ENCODE measurements at places on chromosomes 1 and 21.

- no peak for DNase-seq
These were observed 27.7 kb downstream of the DSTYK start for GRCh38 chr1:205183676-205184335.

GRCh38 chr21:28561772-28562171, 430.9 kb downstream of the LTN1 start:
- no peak for DNase-seq

DNA sequence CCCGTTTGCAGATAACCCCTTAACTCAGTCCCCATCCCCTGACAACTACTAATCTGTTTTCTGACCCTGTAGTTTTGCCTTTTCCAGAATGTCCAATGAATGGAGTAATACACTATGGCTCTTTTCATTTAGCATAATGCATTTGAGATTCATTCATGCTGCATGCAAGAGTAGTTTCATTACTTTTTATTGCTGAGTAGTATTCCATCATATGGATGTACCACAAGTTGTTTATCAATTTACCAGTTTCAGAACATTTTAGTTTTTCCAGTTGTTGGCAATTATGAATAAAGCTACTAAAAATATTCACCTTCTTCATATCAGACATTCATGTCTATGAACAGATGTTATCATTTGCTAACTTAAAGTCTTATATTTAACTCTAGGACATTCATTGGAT, 45.3 kb downstream of the STXBP3 start:
- DNase-seq: no peak

DNA sequence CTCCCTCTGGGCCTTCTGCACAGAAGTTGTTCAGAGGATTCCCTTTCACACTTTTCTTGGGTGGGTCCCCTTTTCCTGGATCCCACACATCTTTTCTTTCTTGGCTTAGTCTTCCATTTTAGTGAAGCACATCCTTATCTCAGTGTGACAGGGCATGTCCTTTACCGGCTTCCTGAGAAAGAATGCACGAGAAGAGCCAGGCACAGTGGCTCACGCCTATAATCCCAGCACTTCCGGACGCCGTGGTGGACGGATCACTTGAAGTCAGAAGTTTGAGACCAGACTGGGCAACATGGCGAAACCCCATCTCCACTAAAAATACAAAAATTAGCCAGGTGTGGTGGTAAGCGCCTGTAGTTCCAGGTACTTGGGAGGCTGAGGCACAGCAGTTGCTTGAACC, 22.1 kb upstream of the PSMB2 start:
- no peak for DNase-seq

GRCh38 chr21:37622755-37623154, 256.2 kb downstream of the DYRK1A start:
- DNase-seq: no peak

DNA sequence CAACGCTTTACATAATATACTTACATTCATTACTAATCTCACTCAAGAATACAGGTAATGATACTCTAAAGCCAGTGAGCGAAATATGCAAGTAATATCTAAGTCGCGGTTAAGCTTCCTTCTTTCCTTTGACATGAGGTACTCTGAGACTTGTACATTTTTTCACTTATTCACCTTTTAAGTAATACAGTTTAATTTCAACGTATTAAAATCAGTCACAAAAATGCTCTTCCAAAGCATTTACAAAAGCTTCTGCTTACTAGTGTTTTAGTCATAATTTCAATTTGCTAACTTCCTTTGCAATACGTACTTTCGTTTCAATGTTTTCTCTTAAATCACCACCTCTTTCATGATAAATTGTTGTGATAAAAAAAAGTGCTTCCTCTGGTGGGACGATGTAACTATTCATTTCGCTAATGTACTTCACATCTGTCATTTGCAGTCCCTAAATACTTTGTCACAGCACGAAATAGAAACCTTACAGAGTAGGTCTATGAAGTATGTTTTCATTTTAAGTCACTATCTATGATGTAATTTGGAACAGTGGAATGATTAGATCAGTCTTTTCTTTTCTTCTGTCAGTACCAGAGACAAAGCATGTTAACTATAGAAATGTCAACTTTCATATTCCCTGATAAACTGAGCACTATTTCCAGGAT, 34.0 kb upstream of the ADGRL4 start:
- DNase-seq: peak; percentile 38

- no peak for DNase-seq
These were observed 566.1 kb downstream of the LTN1 start for GRCh38 chr21:28426545-28426944.

DNA sequence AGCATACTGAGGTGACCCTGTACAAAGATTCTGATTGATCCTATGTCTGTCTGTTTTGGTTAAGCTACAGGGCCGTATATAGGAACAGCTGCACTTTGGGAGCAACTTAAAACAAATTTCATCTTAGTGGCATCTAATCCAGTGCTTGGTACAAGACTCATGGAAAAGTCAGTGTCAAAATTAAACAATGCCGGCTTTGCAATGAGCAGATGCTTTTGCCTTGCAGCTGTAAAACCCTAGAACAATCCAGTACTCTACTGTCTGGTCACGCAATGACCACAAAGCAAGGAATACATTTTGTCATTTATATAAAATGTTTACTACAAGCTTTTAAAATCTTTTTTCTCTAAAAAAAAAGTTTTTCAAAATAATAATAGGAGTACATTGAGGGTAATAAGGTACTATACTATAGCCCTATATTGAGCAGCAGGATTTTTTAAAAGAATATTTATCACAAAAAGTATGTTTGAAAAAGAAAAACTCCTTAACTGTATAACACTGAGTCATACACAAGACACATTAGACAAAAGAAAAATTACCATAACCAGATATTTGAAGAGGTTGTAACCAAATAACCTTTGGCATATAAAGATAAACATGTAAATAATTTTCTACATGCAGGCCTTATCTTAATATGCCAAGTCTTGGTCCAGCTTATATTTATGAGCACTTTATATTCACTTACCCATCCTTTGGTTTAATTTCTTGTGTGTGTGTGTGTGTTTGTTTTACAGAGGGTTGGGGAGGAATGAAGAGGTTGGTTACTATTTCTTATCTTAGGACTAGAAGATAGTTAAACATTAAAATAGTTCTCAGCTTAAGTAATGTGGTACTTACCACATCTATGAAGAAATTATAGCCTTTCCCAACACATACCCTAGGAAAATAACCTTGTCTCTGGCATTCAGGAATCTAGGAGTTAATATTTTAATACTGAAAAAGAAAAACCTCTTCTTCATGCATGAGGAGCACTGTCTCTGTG, 262.3 kb downstream of the FAF1 start:
- no peak for DNase-seq

GRCh38 chr1:22600071-22600816, 36.2 kb upstream of the C1QA start:
- DNase-seq: no peak

DNA sequence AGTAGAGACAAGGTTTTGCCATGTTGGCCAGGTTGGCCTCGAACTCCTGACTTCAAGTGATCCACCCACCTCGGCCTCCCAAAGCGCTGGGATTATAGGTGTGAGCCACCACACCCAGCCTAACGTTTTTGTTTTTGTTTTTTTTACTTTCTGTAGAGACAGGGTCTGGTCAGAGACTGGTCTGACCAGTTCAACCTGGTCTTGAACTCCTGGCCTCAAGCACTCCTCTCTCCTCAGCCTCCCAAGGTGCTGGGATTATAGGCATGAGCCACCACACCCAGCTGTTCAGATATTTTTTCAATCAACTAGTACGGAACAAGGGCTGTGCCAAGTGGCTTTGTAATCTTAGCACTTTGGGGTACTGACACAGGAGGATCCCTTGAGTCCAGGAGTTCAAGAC, 209.5 kb downstream of the RERE start:
- no peak for DNase-seq

DNA sequence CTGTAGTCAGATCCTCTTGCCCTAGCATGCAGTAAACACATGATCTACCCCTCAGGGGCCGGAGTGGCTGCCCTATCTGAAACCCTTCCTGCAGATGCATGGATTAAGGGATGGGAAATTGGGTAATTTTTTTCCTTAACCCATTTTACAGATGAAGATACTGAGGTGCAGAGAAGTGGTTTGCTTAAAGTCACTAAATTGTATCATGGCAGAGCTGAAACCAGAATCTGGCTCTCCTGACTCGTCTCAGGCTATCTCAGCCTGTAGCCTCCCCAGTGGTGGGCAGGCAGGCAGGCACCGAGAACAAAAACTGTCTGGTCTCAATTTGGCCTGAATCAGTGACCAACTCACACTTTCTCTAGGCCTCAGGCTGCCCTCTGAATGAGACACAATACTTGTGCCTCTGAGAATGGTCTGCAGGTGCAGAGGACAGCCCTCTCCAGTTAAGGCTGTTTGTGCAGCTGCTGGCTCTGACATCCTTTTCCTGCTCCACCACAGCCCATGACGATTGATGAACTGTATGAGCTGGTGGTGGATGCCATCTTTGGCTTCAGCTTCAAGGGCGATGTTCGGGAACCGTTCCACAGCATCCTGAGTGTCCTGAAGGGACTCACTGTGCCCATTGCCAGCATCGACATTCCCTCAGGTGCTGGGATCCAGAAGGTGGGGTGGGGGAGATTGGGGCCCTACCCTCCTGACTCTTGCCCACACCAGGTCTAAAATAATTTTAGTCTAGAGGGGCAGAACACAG, 1.5 kb downstream of the NAXE start:
- no peak for DNase-seq
